Activated gamma-delta T cell treated with Interleukin-2 at 50 U/mL for 16 hours (primary cell): ENCODE measurements at places on chromosomes 3 and 15.

- DNase-seq, result no peak
Measured at GRCh38 chr3:139774560-139775302, 97.0 kb upstream of the NMNAT3 start.

DNA sequence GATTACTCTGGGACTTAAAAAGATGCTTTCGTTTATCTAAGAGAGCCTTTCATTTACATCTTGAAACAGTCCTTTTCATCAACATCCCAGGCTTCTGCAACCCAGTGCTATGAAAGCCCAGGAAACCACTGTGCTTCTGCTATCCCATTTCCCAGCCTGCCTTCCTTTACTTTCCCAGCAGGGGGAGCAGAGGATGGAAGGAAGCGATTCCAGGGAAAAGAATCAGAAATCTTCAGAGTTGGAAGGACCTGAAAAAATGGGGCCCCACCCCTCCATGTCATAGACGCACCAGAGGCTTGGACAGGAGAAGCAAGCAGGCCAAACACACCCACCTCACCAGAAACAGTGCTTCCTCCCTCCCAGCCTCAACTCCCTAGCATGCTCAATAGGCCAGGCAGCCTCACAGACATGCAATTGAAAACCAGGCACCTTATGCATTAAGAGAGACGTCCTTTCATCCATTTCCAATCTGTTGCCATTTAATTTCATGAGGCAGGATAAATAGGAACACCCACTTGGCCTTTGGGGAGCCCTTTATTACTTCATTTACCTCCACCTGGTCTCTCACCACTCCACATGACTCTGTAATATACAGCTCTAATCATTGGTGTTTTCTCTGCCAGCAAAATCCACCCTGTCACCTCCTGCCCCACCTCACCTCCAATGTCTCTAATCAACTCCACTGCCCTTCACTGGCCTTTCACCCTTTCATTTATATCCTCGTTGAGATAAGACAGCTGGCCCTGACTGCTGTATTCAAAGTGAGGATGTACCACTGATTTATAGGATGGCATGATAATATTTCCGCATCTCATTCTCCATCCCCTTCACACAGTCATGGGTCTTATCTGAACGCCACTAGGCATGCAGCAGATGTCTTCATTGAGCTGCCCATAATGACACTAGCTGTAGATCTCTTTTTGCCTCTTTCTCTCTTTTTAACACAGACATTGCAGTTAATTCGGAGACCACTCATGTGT, 583.9 kb downstream of the NTRK3 start:
- DNase-seq, result no peak

- DNase-seq, result no peak
Measured at GRCh38 chr3:160471892-160472291, 22.3 kb upstream of the TRIM59 start.

DNA sequence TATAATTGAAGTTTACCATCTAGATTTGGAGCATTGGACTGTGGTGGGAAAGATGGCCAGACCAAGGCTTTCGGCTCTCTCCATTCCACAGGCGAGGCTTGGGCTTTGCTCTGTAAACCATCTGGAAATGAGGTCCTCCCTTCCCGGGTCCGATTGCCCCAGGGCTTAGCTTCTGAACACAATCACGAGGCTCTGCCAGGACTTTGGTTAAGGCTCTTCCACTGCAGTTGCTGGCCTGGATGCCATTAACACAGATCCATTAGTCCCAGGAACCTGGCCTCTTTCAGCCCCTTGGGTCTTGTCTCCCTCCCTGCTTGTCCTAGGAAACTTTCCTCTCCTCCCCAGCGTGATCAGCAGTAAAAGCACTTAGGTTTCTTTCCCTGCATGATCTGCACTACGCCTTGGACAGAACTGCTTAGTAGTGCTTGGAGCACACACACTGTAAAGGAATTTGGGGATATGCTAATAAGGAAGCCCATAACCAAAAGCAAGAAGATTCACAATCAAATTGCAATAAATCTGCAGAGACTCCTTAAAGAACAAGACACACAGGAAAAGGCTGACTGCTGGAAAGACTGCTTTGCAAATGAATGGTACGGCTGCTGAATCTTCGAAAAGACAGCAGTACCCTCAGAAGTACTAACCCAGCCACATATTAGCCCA, 154.3 kb downstream of the ECT2 start:
- DNase-seq, result no peak

GRCh38 chr15:88238618-88239430, 17.7 kb downstream of the NTRK3 start:
- DNase-seq, result no peak

DNA sequence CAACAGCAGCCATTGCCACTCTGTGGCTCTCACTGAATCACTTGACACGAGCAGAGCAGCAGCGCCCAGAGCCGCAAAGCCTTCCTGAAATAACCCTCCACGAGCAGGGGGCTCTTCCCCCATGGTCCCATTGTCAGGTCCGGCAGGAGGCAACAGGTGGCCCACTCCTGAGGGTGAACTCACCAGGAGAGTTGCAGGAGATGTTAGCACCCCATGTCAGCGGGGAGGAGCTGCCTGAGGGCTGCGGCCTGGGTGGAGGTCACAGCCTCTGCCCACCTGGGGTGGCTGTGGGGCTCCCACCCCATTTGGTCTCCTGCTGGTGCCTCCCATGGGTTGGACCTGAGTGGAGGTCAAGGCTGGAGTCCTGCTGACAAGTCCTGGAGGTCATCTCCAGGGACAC, 12.3 kb upstream of the C3orf22 start:
- DNase-seq, result no peak

DNA sequence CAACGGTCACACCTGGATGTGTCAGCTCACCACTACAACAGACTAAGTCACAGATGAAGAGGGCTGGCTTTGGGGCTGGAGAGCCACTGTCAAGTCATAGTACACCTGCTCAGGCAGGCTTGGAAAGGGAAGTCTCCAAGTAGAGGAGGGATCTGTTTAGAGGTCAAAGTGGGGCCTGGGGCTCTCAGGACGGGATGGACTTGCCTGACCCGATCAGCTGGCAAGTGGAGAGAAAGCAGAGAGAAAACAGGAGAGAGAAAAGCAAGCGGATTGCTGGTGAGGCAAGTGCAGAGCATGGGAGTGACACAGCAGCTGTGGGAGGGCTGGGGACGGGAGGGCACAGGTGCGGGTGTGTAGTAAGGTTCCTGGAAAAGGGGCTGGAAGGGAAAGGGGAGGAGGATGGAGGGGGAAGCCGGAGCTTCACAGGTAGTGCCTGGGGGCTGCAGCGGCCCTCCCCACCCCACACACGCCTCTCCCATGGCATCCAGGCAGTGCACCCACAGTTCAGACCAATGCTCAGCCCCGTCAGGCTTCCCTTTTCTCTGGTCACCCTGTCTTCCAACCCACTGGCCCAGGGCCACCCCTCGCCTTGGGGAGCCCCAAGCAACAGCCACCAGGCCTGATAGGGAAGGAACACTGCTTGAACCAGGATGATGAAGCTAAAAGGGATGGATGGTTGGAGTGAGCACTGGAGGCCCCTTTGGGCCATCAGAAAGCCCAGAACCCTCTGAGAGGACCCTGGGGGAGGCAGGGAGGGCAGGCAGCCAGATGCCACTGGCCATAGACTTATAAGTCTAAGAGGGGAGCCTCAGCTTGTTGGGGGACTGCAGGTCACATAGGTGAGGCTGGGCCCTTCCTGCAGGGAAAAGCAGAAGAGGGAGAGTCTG, 8.5 kb downstream of the RPS17 start:
- DNase-seq, result no peak

DNA sequence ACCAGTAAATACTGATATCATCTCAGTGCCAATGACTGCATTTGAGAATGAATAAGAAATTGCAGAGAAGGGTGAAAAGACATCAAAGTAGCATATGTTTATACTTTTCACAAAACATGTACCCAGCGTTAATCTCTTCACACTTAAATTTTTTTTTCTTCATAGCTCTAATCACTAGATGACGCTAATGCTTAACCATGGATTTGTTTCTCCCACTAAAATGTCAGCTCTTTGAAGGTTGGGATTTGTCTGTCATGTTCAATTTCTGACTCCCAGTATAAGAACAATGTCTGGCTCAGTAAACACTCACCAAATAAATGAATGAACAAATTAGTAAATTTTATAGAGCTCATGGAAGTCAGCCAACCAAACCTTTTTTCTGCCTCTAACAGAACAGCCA, 78.3 kb upstream of the LMCD1 start:
- no peak for DNase-seq

- no peak for DNase-seq
Measured at GRCh38 chr3:71441217-71441924, 142.2 kb downstream of the FOXP1 start.

GRCh38 chr3:108947855-108948254, 5.8 kb downstream of the GUCA1C start:
- no peak for DNase-seq

DNA sequence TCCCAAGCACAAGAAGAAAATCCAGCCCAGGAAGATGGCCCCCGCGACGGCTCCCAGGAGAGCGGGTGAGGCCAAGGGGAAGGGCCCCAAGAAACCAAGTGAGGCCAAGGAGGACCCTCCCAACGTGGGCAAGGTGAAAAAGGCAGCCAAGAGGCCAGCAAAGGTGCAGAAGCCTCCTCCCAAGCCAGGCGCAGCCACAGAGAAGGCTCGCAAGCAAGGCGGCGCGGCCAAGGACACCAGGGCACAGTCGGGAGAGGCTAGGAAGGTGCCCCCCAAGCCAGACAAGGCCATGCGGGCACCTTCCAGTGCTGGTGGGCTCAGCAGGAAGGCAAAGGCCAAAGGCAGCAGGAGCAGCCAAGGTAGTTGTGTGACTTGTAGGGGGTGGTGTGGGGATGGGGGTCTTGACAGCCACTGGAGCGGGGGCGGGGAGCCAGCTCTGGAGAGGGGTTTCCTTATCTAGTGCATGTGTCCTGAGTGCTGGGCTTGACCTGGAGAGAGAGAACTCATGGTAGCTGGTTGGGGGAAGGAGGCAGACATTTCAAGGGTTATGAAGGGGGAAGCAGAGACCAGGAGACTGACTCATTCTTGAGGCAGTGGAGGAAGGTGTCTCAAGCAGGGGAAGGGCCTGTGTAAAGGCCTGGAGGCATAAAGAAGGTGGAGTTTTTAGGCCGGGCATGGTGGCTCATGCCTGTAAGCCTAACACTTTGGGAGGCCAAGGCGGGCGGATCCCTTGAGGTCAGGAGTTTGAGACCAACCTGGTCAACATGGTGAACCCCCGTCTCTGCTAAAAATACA, 6.2 kb downstream of the H1-8 start:
- DNase-seq, result no peak

- DNase-seq, result no peak
Measured at GRCh38 chr3:82816086-82816485, 1054.6 kb upstream of the GBE1 start.

DNA sequence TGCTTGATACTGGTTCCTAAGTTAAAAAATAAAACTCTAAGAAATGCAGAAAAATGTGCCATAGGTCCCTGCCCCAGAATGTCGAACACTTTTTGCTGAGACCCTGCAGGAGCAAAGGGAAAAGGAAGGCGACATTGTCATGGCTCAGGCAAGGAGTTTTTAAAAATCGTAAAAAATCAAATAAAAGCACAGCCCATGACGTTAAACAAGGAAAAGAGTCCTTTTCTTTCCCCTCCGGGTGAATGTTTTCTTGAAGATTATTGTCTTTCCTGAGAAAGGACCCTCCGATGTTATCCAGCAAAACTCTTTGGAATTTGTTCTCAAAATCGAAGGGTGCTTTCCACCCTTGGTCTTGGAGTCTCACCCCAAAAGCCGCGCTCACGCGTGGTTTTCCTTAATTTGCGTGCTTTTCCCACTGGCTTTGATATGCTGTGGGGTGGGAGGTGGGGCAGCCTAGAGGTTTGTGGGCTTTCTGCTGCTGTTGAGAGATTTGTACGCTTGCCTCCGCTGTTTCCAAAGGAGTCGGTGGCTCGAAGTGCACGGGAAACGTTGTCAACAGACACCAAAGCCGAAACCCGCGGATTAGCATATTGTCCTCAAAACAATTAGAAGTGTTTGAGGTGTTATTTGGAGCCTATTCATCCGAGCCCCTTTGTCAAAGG, 2.9 kb downstream of the SOX14 start:
- DNase-seq, result no peak

- DNase-seq, result no peak
Measured at GRCh38 chr3:113304856-113305540, 93.6 kb downstream of the BOC start.

GRCh38 chr3:177300842-177301241, 103.6 kb upstream of the TBL1XR1 start:
- DNase-seq, result no peak

- DNase-seq, result no peak
Measured at GRCh38 chr3:169661361-169662131, 2.0 kb downstream of the MECOM start.

- no peak for DNase-seq
Measured at GRCh38 chr15:25408428-25408827, 30.4 kb downstream of the UBE3A start.

- no peak for DNase-seq
Measured at GRCh38 chr15:31409171-31409570, 82.5 kb downstream of the KLF13 start.

GRCh38 chr3:134517791-134518190, 31.9 kb downstream of the CEP63 start:
- no peak for DNase-seq

DNA sequence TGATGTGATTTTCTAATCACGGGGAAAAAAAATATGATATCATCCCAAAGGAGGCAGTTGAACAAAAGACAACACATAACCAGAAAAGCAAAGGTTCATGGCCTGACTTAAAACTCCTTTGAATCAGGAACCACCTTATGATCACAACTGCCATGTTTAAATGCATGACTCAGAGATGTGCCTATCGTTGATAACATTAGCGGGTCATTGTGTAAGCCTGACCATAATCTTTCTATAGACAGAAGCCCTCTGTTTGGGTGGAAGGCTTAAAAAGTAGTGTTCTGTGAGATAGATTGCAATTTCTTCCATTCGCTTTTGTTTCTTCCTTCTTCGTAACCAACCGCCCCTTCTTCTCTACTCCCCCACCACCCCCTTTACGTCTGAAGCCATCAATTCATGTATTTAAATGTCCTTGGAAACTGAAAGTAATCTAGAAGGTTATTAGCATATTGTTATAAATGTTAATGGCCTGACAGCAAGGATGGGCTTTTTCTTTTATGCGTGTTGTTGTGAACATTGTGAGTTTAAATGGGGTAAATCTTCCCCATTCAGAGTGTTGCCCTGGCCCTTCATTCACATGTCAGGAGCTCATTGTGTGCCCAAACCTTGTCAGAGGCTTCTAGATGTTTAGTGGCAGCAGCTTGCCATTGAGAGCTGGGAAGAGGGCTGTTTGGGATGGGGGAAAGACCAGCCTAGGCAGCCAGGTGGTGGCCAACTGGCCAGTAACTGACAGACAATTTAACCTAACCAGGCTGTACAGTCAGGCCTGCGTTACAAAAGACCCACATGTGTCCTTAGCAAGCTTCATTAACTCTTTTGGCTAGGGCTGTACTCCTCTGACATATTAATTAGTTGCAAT, 64.5 kb downstream of the EPHA3 start:
- no peak for DNase-seq

- no peak for DNase-seq
Measured at GRCh38 chr3:118587037-118587741, 447.5 kb downstream of the IGSF11 start.

- DNase-seq, result no peak
Measured at GRCh38 chr3:71494212-71494611, 89.3 kb downstream of the FOXP1 start.
